Fibroblast of skin of left biceps (primary cell): ENCODE measurements at places on chromosomes 3 and 15.

GRCh38 chr15:68186671-68187397 is 18.3 kb downstream of the CALML4 start:
- no peak for DNase-seq

GRCh38 chr3:133038089-133038730 is at the start of gene TMEM108:
TMEM108 (plus strand) TSS chr3:133038391.
- peak; percentile 18 for DNase-seq

DNA sequence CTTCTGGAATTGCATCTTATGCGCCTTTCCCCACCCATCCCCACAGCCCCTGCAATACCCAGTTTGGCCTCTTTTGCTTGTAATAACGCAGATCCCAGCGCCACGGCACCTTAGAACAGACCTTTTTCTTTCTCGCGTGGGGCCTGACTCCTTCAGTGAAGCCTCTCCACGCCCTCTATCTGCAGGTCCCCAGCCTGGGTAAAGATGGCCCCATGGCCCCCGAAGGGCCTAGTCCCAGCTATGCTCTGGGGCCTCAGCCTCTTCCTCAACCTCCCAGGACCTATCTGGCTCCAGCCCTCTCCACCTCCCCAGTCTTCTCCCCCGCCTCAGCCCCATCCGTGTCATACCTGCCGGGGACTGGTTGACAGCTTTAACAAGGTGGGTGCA is 594 bp downstream of the CRELD1 start:
- no peak for DNase-seq

DNA sequence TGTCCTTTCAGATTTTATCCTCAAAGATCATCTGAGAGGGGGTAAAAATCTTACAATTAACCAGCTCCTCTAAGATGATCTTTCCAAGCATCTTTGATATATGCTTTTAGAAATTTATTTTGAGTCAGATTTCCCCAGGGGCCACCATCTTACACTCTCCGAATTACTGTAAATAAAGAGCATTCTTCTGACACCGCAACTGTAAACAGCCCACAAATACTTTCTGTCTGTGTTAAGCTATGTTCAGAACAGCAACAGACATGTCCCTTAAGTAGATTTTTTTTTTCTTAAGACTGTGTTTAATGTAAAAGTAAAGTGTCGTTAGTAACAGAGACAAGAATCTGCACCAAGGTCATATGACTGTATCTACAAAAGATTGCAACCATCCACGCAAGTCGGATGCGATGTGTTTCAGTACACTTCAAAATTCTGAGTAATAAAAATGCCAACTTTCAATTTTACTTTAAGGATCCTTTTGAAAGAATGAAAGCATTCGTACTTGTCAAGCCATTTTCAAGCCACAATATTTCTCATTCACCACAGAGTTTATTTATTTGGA is 159.0 kb upstream of the KCNH8 start:
- no peak for DNase-seq

DNA sequence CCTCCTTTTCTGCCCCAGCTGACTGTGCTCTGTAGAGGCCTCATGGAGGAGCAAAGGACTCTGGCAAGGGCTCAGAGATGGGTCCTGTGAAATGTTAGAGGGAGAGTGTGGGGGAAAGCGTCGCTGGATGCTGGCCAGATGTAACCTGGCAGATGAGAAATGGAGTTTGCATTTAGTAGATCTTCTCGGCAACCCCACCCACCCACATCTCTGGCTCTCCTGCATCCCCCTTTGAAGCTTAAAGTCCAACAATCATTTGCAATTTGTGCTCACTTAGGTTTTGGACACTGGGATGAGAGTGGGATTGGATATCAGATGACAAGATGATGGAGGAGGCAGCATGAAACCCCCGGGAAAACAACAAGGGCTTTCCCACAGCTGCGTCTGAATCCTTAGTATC is 523.6 kb upstream of the MCTP2 start:
- DNase-seq, result no peak

DNA sequence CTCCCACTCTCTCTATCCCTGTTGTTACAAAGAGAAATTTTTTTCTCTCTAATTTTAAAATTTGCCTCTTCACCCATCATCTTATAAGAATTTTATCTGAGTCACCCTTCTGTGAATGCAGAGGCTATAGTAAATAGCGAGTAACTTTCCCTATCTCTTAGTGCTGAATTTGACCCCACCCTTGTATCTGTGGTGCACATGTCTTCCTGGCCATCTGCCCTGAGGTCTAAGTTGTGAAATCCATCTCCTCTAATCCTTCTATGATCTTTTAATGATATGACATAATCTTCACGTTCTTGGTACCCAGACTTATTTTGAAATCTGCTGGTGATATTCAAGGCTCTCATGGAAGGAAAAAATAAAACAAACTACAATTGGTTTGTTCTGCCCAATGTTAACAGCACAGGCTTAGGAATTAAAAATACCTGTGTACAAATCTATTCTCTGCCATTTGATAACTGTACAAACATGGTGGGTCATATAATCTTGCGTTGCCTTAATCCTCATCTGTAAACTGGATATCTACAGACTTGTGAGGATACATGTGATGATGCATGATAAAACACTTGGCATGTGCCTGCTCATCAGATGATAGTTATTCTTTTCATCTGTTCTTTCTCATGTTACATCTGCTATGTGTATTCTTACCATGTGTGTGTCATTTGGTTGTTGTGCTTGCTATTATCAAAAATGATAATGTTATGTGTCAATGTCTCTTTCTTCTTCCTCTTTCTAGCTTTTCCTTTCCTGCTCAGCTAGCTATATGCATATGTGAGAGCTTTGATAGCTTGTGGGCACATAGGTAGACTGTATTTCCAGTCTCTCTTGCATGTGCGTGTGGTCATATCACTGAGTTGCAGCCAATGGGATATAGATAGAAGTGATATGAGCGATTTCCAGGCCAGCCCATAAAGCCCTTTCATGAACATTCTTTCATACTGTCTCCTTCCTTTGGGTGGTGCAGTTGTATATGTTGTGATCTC is 13.7 kb upstream of the CCR3 start:
- DNase-seq, result peak; percentile 5

DNA sequence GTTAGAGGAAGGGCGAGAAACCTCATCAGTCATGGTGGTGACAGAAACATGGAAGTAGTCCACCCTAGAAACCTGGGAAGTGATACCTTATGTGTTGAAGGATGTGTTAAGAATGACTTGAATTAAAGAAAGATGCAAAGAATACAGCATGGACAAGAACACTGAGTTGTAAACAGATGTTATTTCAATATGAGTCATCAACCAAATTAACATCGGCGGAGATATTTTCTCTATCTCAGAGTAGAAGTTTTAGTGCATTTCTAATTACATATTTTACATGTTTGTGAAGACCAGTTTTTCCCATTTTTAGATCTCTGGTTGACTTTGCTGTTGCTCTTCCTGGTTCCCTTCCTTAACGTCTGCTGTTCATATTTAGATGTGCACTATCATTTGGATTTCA is 268.8 kb upstream of the TBL1XR1 start:
- no peak for DNase-seq

- DNase-seq, result no peak
Measured at GRCh38 chr15:31499236-31499952, 172.8 kb downstream of the KLF13 start.

GRCh38 chr15:89171136-89172072 is 50.0 kb downstream of the RLBP1 start:
- DNase-seq, result no peak

GRCh38 chr3:11006986-11007933 is 14.7 kb downstream of the SLC6A1 start:
- no peak for DNase-seq

DNA sequence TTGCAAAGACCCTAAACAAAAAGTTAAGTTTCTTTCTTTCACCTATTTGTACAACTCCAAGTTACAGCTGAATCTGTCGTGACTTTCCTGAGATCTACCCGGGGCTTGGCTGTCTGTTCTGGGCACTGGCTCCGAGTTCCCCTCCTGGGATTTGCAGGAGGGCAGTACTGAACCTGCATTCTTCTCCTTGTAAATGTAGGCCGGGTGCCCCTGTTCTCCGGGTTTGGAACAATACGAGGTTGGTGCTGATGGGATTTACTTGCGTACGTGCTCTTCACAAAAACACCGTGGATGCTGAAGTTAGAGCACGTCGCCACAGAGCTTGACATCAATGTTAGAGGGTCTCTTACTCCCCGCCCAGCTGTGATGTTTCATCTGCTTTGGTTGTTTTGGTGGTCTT is 48.1 kb downstream of the KLHL25 start:
- no peak for DNase-seq

DNA sequence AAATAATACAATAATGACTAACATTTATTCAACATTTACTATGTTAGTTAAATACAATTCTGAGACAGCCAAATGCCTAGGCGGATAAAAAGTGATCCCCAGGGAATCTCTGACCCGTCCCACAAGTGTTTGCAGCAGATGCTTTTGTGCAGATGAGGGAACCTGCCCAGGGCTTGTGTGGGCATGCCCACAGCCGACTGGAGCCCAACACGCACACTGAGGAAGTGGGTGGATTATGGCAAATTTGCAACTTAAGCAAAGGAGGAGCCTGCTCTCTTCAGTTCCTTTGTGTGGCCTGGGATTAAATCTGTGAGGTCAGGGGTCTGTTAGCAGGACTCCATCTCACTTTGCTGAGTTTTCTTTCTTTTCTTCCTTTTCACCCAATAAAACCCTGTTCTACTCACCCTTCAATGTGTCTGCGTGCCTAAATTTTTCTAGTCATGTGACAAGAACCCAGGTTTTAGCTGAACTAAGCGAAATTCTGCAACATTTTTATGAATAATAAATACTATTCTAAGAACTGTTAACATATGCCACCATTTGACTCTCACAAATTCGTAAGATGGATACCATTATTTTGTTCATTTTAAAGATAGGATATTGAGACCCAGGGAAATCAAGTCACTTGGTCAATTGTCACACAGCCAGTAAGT is 13.9 kb upstream of the RTP1 start:
- DNase-seq, result no peak

DNA sequence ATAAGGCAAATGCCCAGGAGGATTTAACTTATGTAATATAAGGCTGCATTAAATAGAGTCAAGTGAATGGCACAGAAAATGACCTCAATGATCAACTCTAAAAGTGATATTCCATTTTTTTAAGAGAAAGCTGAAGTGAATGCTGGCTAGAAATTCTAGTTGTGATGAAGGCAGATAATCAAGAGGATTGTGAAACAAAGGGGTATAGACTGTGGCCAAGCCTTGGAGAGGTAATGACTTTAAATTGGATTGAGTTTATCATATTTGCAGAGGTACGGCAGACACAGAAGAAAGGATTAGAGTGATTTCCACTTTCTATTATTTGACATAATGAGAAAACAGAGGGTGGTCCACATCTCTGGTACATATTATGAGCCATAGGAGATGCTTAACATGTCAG is 269.2 kb downstream of the MECOM start:
- DNase-seq, result no peak

- peak; percentile 36 for DNase-seq
Measured at GRCh38 chr3:15708882-15709677, 88.7 kb downstream of the ANKRD28 start.

DNA sequence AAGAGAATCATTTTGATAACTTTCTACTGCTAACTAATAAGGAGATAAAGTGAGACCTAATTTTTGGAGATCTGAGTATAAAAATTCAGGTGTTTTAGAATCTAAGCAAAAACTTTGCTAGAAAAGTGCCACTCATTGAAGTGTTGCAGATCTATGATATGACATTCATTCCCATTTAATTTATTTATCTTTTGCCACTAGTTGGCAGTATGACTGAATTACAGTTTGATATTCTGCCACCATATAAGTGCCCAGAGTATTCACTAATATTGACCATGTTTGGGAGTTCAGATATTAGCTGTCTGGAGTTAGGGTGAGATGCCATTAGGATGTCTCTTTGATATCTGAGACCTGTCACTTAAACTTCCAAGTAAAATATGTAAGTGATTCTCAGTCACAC is 251.3 kb upstream of the GBE1 start:
- no peak for DNase-seq

DNA sequence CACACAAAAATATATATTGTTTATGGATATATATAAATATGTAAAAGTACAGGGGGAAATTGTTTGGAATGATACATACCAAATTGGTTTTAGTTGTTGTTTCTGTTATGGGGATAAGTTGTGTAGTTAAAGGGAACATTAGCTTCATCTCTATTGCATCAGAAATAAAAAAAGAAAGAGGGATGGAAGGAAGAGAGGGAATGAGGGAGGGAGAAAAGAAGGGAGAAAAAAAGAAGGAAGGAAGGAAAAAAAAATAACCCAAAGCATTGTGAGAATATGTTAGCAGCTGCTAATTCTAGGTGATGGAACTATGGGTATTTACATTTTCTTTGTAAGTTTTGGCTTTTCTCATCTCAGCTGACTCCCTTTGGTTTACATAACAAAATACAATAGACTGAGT is 1.3 kb downstream of the CCR8 start:
- no peak for DNase-seq

DNA sequence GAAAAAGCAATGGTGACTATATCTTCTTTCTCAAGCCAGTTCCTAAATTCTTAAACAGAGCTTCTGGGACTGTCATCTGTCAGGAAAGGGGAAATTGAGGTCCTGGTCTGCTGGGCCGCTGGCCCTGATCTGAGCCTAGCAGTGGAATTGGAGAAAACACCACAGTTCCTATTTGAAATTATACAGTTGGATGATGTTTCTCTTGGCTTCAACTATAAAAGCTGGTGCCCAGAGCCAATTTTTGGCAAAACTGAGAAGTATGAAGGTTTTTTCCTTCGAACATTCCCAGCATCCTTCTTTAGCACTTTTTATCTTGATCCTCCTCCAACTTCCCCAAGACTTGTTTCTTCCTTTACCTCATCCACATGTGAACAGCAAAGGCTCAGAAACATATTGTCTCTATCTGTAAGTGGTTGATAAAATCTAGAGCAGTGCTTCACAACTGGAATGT is 83.9 kb downstream of the CD47 start:
- DNase-seq, result no peak

DNA sequence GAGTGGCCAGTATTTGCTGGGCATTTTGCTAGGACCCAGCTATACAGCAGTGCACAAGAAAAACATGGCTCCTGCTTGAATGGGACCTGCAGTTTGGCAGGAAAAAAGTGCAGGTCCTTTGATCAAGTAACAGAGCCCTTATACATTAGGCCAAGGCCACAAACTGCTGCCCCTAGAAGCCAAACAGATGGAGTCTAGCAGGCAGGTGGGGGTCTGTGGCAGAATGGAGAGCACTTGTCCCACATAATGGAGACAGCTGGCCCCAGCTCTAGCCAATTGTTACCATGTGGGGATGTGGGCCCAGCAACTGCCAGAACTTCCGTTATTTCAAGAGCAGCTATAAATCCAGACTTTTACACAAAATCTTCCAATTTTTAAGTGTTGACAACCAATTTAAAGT is 79.3 kb downstream of the SHQ1 start:
- no peak for DNase-seq

GRCh38 chr3:126509597-126510307 is 7.8 kb downstream of the UROC1 start:
- no peak for DNase-seq

DNA sequence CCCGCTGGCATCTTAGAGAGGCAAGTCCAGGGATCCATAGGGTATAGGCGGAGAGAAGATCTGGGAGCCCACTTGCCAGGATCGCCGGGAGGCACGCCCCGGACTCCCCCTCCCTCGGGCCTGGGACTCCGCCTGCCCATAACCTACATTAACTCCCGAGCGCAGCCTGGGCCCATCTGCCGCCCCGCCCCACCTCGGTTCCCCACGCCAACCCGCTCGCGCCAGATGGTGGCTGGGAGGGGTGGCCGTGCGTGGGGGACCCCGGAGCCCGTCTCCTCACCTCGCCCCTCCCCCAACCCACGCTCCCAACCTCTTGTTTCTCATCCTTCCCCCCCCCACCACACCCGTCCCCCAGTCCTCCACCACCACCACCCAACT is 1.7 kb upstream of the DLL4 start:
- no peak for DNase-seq

GRCh38 chr3:135018149-135018923 is 223.3 kb downstream of the EPHB1 start:
- DNase-seq, result no peak
